ENCODE measurements at places on chromosomes 4 and X.

- DNase-seq, result no peak
Measured at GRCh38 chr4:166538491-166539005, 665.5 kb downstream of the TLL1 start.

DNA sequence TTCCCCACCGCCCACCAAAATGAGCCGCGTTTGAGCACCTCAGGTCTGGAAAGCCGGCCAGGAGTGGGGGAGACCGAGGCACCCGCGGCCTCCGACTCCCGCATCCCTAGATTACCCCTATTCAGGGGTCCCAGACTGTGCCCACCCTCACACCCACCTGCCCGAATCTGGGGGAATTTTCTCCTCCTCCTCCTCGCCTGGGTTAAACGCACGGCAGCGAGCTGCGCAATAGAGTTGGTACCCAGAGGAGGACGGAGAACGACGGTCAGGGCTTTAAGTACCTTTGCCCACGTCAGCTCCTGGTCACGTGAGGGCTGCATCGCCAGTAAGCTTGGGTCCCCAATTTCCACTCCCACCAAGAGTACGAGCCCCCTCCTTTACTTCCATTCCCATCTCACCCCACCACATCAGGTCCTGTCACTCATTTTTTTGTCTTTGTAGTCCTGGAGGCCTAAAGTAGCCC is at the start of gene ARMCX2:
Gene ARMCX2, minus strand, starts transcription at position 250 of the 463 bp plus-strand sequence. CDS start 2,262 bp downstream, outside the sequence.
- DNase-seq, result peak; percentile 24

GRCh38 chr4:85154591-85154990 is 188.1 kb upstream of the WDFY3 start:
- no peak for DNase-seq

- DNase-seq, result no peak
Measured at GRCh38 chrX:63275127-63275526, 76.0 kb downstream of the SPIN4 start.

DNA sequence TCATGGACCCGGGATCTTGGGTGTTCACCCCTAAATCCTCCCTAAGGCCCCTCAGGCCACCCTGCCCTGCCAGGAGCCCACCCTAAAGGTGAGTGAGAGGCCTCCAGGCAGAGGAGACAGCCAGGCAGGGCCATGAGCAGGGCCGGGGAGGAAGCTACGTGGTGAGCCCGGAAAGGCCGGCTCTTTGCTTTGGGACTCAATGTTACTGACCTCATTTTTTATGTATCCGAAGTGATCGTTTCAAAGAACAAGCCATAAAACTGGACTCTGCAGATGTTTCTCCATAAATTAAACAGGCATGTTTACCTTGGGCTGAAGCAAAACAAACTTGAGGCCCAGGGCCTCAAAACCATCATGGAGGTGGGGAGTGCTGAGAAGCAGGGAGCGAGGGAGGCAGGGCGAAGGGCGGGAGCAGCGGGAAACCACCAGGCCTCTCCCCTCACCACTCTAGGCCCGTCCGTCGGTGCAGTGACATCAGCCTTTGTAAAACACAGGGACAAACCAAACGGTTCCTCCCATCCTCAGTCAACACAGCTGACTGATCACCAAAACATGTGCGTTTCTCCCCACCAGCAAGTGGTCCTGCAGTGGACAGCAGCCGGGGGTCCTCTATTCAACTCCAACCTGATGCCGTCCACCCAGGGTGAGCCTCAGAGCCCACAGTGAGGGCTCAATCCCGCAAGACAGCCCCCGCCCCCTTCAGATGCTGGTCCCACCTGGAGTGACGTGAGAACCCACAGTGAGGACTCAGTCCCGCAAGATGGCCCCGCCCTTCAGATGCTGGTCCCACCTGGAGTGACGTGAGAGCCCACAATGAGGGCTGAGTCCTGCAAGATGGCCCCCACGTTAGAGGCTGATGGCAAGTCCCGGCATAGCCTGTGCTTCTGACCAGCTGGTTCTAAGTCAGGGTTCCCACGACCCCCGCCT is 102.9 kb upstream of the LRPAP1 start:
- DNase-seq, result peak; percentile 45

GRCh38 chr4:5660185-5660584 is 48.2 kb downstream of the EVC2 start:
- DNase-seq, result no peak

GRCh38 chr4:9987749-9988362 is 33.4 kb downstream of the SLC2A9 start:
- no peak for DNase-seq

DNA sequence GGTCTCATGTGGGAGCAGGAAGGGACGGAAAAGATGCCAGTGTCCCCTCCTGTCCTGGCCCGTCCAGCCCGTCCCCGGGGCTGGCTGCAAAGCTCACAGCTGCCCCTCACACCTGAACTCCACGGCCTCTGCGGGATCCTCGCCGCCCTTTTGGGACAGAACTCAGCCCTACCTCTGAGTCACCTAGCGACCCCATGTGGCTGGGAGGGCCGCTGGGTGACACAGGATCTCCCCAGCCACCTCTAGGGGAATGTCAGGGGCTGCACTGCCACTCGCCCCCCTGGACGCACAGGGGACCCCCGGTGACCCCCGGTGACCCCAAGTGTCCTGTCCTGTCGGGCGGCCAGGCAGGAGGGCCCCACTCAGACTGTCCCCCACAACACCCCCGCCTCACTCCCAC is 748 bp downstream of the FAM9B start:
- DNase-seq, result no peak

DNA sequence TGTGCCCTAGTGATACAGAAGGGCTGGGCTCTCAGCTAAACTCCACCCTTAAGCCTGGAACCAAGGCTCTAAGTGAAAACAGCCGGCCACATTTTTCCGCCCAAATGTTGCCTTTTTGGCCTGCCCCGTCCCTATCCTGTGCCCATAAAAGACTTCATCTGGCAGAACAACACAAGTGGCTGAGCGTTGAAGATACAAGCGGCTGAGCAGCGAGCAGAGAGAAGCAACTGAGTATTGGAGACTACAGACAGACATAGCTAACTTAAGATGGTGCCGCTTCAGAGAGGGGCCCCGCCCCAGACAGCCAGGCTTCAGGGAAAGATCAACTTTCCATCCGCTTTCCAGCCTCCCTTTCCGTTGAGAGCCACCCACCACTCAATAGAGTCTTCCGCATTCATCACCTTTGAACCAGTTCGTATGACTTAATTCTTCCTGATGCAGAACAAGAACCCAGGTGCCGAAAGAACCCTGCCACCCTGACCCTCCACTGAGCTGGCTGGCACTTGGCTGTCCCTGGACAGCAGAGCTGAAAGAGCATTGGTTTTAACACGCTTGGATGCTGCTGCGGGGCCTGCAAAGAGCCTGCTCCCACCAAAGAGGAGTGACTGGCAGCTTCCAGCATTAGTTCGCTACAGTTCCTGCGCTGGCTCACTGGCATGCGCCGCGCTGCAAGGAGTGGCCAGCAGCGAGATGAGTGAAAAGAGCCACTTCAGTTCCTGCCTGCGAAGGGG is 853.2 kb upstream of the INTU start:
- no peak for DNase-seq

DNA sequence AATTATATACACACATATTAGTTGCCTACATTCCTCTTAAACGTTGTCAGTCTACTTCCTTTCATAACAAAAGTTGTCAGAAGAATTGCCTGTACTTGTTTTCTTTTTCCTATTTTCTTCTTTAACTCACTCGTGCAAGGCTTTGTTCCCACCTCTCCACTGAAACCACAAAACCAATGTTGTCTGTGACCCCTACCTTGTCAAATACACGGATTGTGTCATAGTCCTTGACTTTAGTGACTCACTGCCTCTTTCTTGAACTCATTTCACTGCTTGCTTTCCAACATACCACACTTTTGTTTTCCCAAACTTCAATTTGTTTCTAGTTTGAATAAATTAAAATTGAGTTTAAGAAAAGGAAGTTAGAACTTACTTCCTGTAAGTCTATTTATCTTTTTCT is 283.9 kb upstream of the AGA start:
- no peak for DNase-seq

GRCh38 chr4:53365121-53365485 is 758 bp downstream of the SCFD2 start:
- no peak for DNase-seq

- no peak for DNase-seq
Measured at GRCh38 chrX:41391606-41392005, 55.5 kb upstream of the NYX start.

DNA sequence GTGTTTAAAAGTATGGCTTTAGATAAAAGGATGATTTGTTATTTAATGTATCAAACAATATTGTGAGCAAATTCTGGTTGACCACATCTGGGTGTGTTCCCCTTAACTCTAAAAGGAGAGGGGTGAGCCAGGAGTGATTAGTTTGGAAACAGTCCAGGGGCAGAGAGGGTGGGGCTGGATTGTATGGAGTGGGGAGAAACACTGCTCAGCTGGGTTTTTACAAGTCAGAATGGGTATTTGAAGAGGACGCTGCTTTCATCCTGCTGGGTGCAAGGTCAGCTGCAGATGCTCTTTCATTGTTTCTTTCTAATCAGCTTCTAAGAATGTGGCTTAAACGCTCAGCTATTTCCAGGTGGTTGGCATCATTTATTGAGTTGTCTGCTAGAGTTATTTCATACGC is 82.8 kb upstream of the LIMCH1 start:
- DNase-seq, result no peak

DNA sequence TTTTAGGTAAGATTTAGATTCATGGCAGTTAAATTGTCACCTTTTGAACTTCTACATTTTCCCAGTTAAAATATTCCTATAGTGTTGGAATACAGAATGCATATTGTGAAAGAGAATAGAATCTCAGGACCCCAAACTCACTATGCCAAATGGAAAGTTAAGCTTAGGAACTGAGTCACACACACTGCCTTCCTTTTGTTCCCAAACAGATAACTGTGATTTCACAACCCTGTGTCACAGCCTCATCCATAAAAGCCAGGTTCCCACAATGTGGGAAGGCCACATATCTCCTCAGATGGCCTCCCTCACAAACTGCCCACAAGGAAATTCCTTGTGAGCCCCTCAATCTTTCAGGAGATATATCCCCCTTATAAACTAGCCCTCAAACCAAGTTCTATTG is 94.7 kb upstream of the HPF1 start:
- DNase-seq, result no peak

- no peak for DNase-seq
Measured at GRCh38 chr4:103095080-103095479, 4.6 kb downstream of the BDH2 start.

DNA sequence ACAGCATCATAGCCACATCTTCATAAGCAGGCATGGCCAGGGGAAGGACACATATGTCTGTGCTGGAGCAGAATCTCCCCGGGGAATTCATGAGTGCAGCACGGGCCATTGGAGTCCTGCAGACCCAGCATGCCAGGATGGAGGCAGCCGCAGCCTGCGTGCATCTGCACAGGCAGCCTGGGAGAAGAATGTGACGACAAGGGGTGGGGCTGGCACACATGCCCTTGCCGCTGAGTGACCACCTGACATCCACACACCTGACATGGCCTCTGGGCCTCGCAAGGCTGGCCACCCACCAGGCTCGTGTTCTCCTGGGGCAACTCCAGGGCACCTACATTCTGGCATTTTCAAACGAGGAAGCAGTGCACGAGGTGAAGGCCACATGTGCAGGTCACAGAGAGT is 66.2 kb upstream of the AFAP1 start:
- DNase-seq, result no peak

DNA sequence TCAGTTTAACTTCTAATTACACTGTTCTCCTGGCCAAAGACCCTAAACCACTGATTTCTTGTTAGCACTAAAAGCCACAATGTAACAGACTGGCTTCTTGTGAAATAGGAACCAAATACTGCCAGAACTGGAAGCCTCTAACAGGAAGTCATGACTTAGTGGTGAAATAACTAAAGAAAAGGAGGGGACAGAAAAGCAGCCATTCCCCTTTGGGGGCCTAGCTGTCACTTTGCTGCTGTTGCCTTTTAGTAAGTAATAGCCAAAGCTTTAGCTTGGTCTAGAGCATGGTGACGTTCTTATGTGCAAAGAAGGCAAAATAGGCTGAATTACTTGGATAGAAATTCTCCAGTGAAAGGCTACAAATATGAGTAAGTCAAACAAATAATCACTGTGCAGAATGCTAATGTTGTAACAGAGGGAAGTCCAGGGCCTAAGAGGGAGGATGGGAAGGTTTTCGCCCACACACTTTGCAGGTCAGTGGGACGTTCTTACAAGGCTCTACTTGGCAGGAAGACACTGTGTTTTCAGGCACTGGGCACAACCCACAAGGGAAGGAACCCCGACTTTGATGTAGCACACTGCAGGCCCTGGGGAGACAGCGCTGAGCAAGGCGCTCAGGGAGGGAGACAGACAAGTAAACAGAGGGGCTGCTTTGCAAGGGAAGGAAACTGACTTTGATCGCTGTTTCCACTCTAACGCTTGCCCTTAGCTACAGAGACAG is 16.7 kb downstream of the GAB3 start:
- DNase-seq, result peak; percentile 21

DNA sequence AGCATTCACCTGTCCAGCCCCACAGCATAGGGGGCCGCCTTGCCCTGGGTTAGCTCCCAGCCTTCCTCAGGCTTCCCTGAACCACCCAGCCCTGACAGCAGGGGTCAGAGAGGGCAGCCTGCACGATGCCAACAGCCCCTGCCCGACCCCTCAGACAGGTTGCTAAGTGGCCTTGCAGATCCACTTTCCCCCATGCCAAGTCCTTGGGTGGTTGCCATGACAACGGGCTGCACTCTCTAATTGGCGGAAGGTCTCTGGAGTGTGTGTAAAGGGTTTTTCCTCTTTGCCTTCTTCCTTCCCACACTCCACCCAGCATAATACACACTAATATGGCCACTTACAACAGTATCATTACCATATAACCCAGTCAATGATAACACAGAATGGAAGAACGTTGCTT is 99.6 kb upstream of the AFAP1 start:
- DNase-seq, result no peak

- no peak for DNase-seq
Measured at GRCh38 chrX:70455366-70456202, 10.9 kb downstream of the DLG3 start.

- no peak for DNase-seq
Measured at GRCh38 chrX:20221902-20222301, 44.8 kb downstream of the RPS6KA3 start.

- no peak for DNase-seq
Measured at GRCh38 chr4:94036964-94037363, 170.7 kb upstream of the SMARCAD1 start.

DNA sequence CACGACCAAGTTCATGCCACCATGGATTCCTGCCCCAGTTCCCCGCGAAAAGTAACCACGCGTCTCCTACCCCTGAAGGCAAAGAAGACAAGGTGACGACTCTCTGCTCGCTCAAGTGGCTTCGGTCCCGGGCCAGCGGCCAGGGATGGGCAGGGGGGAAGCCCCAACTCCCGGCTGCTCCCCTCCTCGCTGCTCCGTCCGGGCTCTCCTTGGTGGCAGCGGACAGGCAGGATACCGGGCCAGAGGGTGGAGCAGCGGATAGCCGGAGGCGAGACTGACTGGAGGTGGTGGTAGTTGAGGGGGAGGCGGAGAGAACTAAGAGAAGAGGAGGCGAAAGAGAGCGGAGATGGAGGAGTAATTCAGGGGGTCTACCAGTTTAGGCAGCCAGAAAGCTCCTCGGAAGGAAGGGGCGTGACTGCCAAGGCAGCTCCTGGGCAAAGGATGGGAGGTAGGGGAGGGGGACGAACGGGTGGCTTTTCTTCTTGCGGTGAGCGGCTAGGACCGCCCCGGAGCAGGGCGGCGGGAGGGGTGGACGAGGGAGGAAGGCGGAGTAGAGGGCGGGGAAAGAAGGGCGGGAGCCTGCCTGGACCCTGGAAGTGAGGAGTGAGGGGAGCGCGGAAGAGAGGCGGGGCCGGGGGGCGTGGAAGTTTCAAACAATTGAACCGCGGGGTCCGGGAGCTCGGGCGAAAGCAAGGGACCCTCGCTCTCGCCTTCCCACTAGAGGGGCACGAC is at the start of gene AMOT:
Gene AMOT, minus strand, starts transcription at position 450 of the 732 bp plus-strand sequence. CDS start 17,705 bp downstream, outside the sequence.
- DNase-seq, result peak; percentile 14

All from naive thymus-derived CD8-positive, alpha-beta T cell (primary cell).